ENCODE measurements at places on chromosomes 7 and 10.

DNA sequence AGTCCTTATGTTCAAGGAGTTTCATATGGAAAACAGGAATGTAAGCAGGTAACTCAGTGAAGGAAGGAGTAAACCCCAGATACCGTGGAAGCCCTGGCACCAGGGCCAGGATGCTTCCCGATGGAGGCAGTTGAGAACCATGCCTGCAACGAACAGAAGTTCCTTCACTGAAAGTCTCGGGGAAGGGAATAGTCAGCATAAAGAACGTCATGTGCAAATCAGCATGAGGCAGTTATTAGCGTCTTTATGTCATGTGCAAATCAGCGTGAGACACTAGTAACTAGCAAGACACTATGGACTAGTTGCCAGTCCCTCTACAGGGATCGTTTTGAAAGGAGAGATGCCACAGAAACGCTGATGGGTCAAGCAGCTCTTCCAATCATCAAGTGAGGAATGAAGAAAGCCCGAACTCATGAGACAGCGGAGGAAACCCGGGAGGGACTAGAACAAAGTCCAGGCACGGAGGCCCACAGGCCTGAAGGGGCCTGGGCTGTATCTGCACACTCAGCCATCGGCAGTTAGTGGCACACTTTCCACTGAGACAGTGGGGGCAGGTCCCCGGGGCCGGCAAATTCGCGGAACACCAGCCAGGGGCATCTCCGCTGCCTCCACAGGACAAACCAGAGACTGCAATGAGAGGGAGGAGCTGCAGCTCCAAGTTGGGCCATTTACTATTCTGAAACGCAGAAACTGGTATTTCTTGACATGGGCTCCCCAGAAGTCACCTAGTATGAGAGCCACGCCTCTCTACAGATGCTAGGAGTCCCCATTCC lies 109.6 kb downstream of the SFMBT2 start:
- DNase-seq, result no peak

- DNase-seq, result no peak
Measured at GRCh38 chr10:63107943-63108437, 25.1 kb upstream of the NRBF2 start.

GRCh38 chr10:529468-530230 lies 159.8 kb downstream of the DIP2C start:
- DNase-seq, result no peak

- DNase-seq, result no peak
Measured at GRCh38 chr10:63583397-63583796, 62.2 kb downstream of the REEP3 start.

DNA sequence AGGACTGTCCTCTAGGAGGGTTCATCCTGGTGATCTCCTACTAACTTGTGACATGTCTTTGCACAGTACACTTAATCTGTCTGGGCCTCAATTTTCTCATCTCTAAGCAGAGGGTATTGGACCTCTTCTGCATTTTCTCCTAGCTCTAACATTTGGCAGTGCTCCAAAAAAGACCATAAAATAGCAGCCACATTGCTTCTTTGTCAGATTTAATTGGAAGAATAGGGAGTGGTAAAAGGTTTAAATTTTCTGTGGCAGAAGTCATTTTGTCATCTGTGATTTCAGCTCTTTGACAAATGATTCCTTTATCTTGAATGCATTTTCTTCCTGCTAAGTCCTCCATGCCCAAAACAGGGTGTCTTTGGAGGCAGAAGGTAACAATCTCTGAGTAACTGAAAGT lies 289.9 kb upstream of the LRGUK start:
- DNase-seq, result no peak

- DNase-seq, result no peak
Measured at GRCh38 chr7:96026611-96027010, 254.3 kb downstream of the DYNC1I1 start.

- no peak for DNase-seq
Measured at GRCh38 chr10:131165092-131165491, 146.4 kb downstream of the TCERG1L start.

Measured in stimulated activated CD8-positive, alpha-beta memory T cell treated with anti-CD3 and anti-CD28 coated beads, Interleukin-7, amount 100 ng/mL, for 24 hours (primary cell).